ENCODE measurements at places on chromosomes 4 and X.
A peak's percentile ranks its signal among the peaks of the same experiment; 100 is the strongest.

GRCh38 chrX:116142976-116143375 lies 27.6 kb upstream of the AGTR2 start:
- DNase-seq, result no peak

DNA sequence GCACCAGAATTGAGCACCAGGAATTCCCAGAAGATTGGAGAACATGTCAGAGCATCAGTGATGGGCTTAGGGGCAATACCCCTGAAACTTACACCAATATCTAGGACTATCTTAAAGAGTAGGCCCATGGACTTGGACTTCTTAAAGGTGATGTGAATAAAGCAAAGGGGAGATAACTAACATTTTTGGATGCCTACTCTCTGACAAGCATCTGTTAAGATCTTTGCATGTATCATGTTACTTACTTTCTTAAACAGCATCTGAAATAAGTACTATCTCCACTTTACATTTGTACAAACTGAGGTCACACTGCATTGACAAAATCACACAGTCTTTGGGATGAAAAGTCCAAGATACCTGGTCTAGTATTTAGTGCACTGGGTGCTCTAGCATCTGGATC lies 258.6 kb upstream of the ARSJ start:
- no peak for DNase-seq

- peak; percentile 40 for DNase-seq
Observed at GRCh38 chr4:85828027-85828890, 353.3 kb downstream of the ARHGAP24 start.

DNA sequence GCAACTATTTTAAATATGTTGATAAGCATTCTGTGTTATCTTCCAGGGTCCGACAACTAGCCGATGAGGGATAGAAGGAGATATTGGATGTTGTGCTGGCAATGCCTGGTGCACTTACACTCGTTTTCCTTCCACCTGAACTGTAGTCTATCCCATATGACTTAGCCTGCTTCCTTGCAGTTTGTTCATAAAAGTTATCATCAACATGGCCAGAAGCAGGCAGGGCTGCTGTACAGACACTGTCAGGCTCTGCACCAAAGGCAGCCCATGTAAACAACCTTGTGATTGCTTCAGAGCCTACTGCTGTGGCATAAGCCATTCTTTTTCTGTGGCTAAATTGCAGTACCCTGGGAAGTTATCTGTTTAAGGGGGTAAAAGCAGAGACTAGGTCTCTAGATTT lies 1.6 kb downstream of the MAPK10 start:
- peak; percentile 87 for DNase-seq

- DNase-seq, result no peak
Observed at GRCh38 chrX:104745152-104745551, 179.2 kb downstream of the IL1RAPL2 start.

- DNase-seq, result no peak
Observed at GRCh38 chr4:162535121-162535520, 371.3 kb upstream of the FSTL5 start.

GRCh38 chrX:21948897-21949578 lies 8.5 kb downstream of the SMS start:
- no peak for DNase-seq

Data from spinal cord (tissue), 10 donors.